ENCODE measurements at places on chromosomes 7 and 10. TPM values are rescaled to one million over a fixed set of nuclear protein-coding genes. Genes with fewer than 3 reads are reported as not detected.
A peak's percentile ranks its signal among the peaks of the same experiment; 100 is the strongest.

- H3K27me3 ChIP-seq: no peaks in the 10 kb centered on the region
- no peaks in the 10 kb centered on the region for H3K36me3 ChIP-seq
- DNase-seq: no peak
These were observed 28.4 kb downstream of the RASGEF1A start for GRCh38 chr10:43238462-43238861.

ADAM8 gene
- total RNA-seq: 50.8 TPM

LBX1 gene
- not detected for total RNA-seq

SHOC2 gene
- 68.3 TPM for total RNA-seq

GRCh38 chr10:90937645-90938258 is 16.9 kb upstream of the ANKRD1 start:
- no peaks in the 10 kb centered on the region for H3K4me1 ChIP-seq
- H3K27ac ChIP-seq: no peak overlapping the region
- H3K36me3 ChIP-seq: no peaks in the 10 kb centered on the region
- no peak for DNase-seq

ITGB8 gene
- total RNA-seq: 7.6 TPM

DNA sequence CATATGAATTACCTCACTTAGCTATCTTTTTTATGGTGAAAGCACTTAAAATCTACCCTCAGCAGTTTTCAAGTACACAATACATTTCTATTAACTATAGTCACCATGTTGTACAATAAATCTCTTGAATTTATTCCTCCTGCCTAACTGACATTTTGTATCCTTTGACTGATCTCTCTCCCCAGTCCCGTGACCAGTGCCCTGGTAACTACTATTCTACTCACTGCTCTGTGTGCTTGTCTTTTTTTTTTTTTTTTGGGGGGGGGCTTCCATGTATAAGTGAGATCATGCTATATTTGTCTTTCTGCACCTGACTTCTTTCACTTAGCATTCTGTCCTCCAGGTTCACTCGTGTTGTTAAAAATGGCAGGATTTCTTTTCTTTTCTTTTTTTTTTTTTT is 11.4 kb upstream of the GAD2 start:
- no peaks in the 10 kb centered on the region for H3K4me1 ChIP-seq
- no peak overlapping the region for H3K4me3 ChIP-seq
- no peak overlapping the region for H3K27ac ChIP-seq
- H3K27me3 ChIP-seq: no peaks in the 10 kb centered on the region
- no peaks in the 10 kb centered on the region for H3K36me3 ChIP-seq

- no peak overlapping the region for H3K27ac ChIP-seq
- H3K27me3 ChIP-seq: no peaks in the 10 kb centered on the region
- no peaks in the 10 kb centered on the region for H3K36me3 ChIP-seq
- H3K4me3 ChIP-seq: no peak overlapping the region
- no peak for DNase-seq
These were observed 210.2 kb downstream of the MDFIC start for GRCh38 chr7:115132096-115132495.

DNA sequence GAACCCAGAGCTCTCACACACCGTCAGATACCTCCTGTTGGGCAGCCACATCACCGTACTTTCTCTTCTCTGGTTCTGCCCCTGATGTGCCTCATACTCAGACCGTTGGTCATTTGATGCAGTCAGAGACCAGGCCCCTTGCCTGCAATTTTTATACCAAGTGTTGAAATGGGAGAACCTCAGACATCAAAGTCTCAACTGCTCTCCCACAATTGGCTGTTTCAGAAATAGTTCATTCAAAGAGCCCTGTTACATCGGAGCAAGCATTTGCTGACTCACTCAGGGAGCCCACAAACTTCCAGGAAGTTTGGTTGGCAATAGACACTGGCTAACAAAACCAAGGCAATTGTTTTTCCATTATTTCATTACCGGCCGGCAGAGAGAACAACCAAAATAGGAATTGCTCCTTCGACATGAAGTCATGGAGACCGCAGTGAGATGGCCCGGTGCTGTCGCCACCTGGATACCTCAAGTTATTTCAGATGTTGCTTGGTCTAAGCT is 33.5 kb upstream of the ADAM12 start:
- no peaks in the 10 kb centered on the region for H3K4me1 ChIP-seq
- peak; percentile 13 for DNase-seq
- no peak overlapping the region for H3K4me3 ChIP-seq

CYP3A5 gene
- total RNA-seq: 538 TPM

DNA sequence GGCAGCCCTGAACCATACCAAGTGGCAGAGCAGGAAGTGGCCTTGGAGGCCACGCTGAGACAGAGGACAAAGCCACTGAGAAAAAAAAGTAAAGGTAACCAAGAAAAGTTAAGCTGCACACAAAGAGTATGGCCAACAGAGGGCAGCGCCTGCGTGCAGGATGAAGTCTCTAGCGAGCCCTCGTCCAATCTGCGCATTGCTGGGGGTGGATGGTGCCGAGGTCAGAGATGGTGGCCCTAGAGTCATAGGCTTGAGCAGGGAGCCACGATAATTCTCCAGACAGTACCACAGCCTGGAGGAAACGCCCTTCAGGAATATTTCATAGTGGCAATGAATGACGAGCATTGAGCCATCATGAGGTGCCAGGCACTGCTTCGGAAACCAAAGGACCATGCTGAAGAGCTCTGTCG is 9.7 kb downstream of the ATP6V0E2 start:
- peaks cover 20% of the 10 kb centered on the region for H3K36me3 ChIP-seq
- H3K27me3 ChIP-seq: no peaks in the 10 kb centered on the region
- peaks cover 28% of the 10 kb centered on the region for H3K4me1 ChIP-seq
- no peak overlapping the region for H3K27ac ChIP-seq
- no peak overlapping the region for H3K4me3 ChIP-seq
